ENCODE measurements at places on chromosomes 3 and 15.

DNA sequence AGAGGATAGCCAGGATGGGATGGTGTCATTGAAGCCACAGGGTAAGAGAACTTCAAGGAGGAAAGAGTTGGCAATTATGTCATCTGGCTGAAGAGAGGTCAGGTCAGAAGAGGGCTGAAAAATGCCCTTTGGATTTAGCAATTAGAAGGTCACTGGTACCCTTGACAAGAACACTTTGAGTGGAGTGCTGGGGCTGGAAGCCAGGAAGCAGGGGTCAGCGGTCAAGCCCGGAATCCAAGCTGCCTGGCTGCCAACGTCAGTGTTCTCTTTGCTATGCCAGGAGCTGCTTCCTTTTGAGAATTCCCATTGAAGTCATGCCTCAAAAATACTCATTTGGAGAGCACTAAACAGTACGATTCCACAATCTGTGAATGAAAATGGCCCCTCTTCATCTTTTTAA is 386.5 kb downstream of the SHQ1 start:
- DNase-seq: no peak

DNA sequence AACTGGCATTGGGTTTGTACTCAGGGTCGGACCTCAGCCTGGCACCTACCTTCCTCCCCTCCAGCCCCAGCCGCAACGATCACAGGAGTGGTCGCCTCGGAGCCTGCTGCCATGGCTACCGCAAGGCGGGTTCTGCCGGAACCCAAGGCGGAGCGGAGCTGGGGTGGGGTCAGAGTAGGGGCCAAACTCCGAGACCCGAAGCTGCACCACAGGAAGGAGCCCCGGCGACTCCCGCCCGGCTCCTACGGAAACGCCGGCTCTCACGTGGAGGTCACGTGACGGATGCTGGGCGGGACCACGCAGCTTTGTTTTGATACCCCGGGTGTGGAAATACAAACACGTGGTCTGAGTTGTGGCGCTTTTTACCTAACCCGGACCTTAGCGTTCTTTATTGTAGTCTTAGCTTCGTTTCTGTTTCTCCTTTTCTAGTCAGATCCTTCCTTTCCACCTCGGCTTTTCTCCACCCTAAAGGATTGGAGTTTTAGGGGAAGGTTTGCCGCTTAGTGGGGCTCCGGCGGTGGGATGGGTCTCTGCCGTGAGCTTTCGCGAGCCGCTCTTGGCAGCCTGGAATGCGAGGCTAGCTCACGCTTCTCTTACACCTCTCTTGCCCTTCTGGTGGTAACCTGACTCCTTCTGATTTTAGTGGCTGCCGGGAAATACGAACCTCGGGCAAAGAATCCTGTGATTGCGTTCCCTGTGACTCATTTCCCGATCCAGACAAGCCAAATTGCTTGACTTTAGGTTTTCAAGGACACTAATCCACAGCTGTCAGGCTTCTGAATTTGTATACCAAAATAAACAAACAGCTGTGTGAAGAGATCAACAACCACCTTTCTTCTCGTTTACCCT is at the start of gene HSPBAP1:
Gene HSPBAP1, minus strand, starts transcription at position 264 of the 849 bp plus-strand sequence. Its CDS starts 151 bp downstream, at position 113.
- peak; percentile 89 for DNase-seq

- no peak for DNase-seq
These were observed 98.4 kb downstream of the ECT2 start for GRCh38 chr3:172848910-172849309.

GRCh38 chr15:99669250-99669649 is 64.0 kb downstream of the LYSMD4 start:
- DNase-seq: no peak

DNA sequence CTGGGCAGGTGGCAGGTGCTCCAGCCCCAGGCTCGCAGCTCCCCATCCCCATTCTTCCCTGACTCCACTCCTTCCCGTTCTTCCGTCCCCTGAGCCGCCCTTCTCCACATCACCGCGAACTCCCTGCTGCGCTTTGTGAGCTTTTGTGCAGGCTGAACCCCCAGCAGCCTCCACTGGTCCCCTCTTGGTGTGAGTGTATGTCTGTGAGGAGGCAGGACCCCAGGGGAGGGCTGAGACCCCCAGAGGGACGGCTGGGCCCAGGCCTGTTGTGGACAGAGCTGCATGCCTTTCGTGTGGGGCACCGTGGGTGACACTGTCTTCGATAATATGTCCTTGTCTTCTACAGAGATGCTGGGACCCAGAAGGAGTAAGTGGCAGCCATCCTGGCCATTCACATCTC is 7.3 kb upstream of the ITIH3 start:
- DNase-seq: no peak

DNA sequence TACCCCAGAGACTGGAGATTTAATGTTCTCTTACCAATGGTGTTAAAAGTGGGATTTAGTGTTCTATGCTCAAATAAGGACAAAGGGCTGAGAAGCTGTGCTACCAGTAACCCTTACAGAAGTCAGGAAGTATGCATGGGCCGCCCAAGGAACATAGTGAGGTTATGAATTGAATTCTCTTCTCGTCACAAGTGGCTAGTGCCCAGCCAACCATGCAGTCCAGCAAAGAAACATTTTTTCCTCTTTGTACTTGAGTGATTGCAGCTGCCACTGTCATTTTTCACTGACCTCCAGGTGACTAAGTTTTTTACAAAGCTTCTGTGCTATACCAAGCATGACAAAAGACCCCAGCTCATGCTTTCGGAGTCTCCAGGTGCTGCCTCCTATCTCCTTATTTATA is 110.6 kb upstream of the DCBLD2 start:
- DNase-seq: no peak

DNA sequence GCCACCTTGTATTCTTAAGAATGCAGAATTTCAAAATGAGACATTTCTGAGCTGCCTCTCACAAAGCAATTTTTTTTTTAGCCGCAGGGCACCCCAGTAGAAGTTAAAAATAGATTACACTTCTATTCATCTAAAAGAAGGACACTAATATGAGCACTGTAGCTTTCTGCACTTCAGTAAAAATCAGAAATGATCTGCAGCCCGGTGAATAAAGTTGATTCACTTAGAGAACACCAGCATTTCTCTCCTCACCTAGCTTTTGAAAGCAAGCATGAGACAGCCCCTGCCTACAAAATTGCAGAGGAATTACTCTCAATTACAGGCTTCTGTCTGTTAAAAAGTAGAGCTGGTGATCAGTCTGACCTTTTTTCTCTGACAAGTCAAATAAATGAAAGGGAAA is 1062.4 kb downstream of the FHIT start:
- DNase-seq: no peak

All from stimulated activated CD8-positive, alpha-beta memory T cell treated with anti-CD3 and anti-CD28 coated beads, Interleukin-7, amount 100 ng/mL, for 24 hours (primary cell).